ENCODE measurements at places on chromosomes 5 and 9.

DNA sequence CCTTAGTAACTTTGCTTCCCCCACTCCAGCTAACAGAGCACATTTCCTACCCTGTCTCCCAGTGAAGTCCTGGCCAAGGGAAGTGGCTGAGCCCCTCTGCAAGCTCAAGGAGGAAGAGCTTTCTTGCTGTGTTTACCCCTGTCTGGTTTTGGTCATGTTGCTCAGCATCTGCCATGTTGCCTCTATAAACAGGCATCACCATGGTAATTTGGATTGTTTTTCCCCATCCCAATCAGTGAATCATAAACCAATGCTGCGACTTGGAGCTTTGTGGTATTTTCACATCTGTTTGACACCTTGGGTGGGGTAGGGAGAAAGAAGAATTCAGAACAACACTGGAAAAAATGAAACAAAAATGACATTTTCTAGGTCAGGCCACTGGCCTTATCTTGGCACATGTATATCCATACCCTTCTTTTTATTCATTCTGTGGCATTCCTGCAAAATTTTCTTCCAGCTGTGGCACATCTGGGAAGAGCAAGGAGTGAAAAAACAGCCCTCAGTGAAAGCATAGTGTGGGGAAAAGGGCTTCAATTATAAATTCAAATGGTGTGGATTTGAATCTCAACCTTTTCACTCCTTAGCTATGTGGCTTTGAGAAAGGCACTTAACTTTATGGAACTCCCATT lies 42.5 kb downstream of the SLIT3 start:
- no peak for DNase-seq

DNA sequence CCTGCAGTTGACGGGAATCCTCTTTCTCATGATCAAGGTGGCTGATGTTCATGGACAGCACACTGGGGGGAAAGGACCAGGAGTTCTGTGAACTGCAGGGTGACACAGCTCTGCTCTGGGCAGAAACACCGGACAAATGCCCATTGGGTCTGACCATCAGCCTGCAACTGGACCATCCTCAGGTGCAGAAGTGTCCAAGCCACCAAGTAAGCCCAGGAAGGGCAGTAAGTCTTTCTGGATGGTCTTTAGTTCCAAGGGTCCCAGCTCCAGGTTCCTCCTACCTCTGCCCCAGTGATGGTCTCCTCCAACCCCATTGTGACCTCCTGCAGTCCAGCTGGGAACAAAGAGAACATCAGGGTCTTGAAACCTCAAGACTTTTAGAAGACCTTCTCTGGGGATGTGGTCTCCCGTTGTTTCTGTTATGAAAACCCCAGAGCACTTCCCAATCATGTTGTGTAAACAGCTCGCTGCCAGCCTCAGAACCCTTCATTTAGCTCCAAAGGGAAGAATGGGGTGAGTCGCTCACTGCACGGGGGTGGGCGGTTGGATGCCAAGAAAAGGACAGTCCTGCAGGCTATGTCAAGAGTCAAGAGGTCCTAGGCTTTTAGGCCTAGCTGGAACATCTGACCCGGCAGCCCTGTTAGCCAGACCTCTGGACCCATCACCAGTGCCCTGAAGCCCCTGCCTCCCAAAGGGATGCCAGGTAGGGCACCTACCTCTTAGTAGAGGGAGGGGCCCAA lies 41.8 kb upstream of the TCF7 start:
- DNase-seq, result no peak

GRCh38 chr9:132175431-132175830 lies 13.6 kb downstream of the NTNG2 start:
- DNase-seq, result no peak

DNA sequence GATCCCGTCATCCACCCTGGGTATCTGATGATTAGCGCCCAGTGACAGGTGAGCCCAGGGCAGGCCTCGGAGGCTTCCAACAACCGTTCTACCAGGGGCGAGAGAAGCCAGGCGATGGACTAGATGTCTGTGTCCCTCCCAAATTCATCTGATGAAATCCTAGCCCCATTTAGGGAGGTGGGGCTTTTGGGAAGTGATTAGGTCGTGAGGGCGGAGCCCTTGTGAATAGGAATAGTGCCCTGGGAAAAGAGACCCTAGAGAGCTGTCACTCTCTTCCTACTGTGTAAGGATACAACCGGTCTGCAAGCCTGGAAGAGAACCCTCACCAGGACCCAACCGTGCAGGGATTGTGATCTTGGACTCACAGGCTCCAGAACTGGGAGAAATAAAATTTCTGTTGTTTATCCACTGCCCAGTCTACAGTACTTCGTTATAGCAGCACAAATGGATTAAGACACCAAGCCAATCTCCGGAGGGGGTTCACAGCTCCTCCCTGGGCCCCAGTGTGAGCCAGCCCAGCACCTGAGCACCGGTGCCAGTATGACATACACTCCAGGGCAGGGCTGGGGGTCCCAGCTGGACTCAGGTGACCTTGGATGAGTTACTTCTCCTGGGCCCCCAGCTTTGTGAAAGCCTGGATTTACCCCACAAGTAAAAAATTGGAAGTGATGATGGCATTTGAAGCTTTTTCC lies 162.2 kb downstream of the DAB2IP start:
- no peak for DNase-seq
